ENCODE measurements at places on chromosomes 1 and 21.

DNA sequence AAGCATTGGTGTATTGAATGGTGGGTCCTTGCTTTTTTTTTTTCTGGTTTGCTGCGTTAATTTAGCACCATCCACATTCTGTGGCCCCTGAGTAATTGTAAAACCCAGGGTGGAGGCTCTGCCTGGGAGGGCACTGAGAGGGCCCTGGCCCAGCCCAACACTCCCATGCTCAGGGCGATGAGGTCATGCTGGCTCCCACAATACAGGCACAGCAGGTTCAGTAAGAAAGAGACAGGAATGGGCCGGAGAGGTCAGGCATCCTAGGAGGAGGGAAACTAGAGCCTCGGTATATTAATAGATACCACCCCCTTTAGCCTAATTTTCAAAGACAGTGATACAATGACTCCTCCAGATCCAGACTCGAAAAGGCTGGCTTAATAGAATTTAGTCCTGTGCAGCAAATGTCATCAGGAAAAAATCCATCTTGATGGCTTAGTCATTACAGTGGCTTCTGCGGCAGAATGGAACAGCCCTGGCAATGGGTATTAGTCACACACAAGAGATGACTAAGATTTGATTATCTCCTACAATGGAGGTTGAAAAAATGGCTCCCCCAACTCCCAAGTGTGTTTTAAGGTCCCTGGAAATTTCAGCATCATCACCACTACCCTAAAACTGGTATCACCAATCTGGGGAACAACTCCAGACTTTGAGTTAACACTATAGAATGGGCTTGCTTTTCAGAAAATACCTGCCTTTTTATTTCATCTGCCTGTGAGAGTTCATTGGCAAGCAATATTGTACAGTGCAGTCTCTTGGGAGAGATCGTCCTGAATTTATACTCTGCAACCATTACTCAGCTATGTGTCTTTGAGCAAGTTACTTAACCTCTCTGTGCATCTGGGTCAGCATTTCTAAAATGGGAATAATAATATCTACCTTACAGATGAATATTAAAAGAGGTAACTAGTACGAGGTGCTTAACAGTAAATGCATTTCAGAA, 43.9 kb upstream of the LYST start:
- DNase-seq = peak; percentile 54

GRCh38 chr1:109929170-109929569, 18.5 kb downstream of the CSF1 start:
- DNase-seq = no peak

DNA sequence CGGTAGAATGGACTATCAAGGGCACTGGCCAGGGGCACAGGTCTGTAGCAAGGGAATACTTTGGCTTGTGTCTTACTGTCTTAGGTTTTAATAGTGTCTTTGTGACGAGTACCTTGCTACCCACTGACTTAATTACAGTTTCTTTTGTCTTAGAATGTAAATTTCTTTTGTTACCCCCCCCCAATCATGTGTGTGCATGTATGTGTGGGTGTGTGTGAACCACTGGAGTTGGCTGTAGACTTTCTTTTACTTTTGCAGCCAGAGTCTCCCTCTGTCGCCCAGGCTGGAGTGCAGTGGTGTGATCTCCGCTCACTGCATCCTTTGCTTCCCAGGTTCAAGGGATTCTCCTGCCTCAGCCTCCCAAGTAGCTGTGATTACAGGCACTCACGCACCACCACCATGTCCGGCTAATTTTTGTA, 61.8 kb upstream of the CLDN14 start:
- no peak for DNase-seq

DNA sequence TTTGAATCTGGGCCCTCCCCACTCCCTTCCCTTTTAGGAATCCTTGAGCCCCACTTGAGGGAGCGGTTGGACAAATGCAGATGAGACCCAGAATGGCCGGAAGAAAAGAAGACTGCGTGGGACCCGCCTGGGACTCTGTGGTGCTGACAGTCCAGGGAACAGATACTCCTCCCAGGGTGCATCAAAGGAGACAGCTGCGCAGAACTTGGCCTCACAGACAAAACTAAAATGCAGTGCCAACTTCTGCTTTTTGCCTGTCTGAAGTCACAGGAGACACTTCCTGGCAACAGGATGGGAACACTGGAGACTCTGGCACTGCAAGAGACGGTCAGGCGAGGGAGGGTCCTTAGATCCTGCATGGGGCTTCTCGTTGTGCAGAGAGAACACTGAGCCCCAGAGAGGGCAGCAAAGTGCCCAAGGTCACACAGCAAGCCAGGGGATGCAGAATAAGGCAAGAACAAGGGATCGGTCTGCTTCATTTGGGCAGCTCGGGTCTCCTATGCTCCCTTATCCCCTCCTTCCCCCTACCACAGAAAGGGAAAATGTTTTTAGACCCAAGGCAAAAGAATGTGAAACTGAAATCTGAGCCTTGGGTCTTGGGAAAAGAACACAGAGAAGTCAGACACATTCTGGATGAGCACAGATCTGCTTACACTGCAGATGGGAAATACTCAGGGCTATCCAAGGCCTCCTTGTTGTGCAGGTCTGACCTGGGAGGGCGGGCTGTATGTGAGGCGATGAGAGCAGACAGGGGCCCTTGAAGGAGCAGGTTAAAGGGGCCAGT, 182.4 kb downstream of the TRABD2B start:
- no peak for DNase-seq

DNA sequence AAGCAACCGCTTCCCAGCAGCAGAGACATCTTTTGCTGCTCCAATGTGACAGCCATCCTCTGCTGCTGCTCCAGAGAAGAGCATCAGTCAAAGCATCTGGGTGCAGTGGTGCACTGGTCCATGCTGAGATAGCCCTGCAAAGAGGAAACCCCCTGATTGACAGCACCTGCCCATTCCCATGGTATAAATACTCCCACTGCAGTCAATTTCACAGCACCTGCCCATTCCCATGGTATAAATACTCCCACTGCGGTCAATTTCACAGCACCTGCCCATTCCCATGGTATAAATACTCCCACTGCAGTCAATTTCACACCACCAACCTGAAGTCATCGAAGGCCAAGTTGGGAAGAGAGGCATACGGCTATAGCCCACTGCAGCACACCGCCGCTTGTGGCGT, 25.5 kb downstream of the FBXO2 start:
- no peak for DNase-seq

GRCh38 chr1:154190550-154190949, 1.4 kb downstream of the TPM3 start:
- DNase-seq = no peak

- DNase-seq = no peak
Observed at GRCh38 chr1:175129182-175129581, 61.5 kb downstream of the TNN start.

DNA sequence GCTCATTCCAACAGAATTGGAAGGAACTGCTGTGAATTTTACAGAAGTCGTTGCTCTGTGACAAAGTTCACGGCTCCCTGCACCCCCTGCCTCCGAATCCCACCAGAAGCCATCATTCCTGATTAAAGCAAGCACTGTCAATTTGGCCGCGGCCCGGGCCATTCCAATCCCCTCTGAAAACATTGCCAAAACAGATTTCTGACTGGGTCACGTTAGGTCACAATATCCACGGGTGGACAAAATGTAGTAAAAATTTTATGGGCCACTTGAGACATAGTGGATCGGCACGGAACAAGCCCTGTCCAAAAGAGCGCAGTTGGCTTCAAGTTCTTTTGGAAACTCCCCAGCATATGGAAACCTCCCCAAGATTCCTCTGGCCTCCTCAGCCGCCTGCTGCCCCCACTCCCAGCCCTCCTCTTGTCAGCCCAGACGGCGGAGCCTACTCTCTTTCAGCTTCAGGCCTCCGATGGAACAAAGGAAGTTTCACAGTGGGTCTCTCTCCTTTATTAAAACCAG, 67.2 kb upstream of the IFNAR2 start:
- DNase-seq = no peak

DNA sequence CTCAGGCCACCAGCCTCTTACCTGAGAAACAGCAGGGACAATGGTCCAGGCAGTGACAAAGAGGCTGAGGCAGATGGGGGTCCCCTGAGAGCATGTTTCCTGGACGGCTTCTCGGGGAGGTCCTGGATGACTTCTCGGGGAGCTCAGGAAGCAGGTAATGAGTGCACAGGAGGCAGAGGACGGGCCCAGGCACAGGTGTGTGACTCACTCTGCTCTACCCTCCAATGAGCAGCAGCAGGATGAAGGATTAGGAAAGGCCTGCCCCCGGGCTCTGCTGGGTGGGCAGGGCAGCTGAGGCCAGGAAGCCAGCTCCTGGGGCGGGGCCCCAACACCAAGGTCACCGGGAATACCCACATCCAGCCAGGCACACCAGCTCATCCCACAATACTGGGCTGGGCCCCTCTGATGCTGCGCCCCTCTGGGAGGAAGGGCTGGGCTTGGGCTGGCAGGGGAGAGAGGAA, 17.2 kb upstream of the PTAFR start:
- DNase-seq = no peak

DNA sequence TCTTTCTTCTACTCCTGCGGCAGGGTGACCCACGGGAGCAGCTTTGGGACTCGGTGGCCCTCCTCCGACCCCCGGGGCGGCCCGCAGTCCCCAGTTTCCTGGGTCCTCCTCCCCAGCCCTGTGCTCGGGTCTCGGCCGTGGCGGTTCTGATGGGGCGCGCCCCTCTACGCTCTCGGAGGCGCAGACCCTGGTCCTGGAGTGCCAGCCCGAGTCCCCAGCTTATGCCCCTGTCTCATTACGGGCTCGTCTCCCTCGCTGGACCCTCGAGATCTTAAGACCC, 430 bp downstream of the BTG2 start:
- DNase-seq = no peak

DNA sequence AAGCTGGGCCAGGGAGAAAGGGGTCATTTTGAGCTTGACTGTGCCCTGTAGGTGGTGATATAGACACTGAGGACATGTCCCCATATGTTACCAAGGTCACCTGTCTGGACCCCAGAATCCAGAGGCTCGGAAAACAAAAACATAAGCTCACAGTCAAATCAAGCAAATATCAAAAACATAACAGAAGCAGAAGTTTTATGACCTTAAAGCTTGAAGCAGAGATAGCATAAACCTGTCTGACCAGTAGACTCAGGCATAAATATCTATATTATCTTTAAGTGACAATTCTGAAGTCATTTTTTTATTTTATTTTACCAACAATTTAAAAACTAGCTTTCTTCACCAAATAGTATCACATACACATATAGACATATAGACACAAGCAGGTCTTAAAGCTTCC, 32.8 kb upstream of the RHOU start:
- no peak for DNase-seq

DNA sequence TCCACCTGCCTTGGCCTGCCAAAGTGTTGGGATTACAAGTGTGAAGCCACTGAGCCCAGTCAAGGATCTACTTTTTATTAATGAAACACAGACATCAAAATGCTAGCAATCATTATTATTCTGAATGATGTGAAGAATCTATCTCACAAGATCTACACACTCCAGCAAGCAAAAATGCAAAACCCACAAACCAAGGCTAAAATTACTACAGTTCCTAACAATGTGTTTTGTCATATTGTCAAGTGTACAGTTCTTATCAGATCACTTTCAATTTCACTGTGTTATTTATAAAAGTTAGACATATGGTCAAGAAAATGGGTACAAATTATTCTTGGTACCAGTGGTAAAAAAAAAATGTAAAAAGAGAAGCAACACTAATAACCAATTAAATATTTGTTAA, 61.3 kb upstream of the SDC3 start:
- DNase-seq = no peak

DNA sequence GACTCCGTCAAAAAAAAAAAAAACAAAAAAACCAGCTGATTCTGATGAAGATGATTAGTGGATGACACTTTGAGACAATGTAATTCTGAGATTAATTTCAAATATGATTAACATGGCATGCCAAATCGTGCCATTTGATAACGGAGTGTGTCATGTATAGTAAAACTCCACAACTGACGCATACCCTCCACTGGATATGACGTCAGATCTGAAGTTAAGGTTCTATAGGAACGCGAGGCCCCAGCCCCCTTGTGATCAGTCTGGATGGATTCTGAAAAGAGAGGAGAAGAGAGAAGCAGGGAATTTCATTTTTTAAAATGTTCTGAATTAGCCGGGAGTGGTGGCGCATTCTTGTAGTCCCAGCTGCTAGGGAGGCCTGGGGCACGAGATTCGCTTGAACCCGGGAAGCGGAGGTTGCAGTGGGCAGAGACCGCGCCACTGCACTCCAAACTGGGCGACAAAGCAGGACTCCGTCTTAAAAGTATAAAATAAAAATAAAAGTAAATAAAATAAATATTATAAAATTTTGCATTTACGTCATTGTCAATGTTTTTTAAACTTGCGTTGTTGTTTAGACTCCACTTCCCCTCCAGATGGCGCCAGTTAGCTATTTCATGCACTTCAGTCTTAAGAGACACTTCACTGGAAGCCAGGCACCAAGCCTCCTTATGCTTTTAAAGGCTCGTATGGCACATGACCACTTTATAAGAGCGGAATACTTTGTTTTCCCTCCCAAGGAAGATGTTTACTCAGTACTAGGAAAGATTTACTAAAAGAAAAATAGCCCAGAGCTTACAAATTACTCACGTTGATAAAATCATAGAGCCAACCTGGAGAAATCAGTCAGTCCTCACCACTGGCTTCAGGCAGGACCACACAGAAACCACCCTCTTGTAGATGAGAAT, 65.5 kb downstream of the UBE2U start:
- DNase-seq = peak; percentile 66

DNA sequence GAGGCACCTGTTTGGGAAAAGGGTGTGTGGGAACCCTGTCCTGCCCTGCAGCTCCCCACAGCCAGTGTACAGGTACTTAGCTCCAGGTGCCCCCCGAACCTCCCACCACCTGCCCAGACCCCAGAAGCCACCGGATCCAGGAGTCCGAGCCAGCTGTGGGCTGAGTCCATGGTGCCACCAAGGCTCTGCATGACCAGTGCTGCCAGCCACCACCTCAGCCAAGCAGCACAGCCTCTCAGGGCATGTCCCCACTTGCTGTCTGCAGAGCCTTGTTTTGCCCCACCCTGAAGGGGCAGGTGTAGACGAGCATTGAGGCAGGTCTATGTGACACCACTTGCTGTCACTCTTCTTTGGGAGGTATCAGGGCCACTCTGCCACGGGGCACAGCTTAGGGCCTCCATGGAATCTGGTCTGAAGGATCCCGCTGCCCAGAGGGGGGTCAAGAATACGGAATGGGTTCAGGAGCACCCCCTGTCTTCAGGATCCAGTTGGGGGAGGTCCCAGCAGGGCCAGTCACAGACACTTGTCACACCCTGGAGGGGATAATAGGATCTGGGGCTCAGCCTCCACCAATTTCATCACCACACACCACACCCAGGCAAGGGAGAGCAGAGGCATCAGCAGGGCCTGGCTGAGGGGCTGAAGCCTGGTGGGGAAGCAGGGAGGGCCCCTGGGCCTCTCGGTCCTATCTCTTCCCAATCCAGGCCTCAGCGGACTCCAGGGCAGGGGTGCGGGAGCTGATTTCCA, 27.7 kb downstream of the ARHGEF19 start:
- no peak for DNase-seq

DNA sequence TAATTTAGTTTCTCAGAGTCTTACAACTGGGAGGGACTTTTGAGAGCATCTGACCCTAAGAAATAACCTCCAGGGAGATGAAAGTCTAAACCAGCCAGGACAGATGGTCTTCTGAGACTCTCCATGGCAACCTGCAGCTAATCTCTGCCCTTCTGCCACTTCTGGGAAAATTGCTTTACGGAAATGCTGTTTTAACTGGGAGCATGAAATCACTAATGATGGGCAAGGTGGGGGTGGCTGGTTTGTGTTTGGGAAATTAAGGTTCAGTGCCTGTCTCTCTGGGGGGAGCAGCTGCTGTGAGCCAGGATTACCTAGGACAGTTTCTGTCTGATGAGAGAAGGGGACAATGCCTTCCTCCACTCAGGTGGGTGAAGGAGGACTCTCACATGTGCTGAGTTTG, 33.2 kb downstream of the ROR1 start:
- DNase-seq = no peak
